Mesenchymal stem cell (in vitro differentiated cells and primary cell): ENCODE measurements at places on chromosomes 7 and 10.

DNA sequence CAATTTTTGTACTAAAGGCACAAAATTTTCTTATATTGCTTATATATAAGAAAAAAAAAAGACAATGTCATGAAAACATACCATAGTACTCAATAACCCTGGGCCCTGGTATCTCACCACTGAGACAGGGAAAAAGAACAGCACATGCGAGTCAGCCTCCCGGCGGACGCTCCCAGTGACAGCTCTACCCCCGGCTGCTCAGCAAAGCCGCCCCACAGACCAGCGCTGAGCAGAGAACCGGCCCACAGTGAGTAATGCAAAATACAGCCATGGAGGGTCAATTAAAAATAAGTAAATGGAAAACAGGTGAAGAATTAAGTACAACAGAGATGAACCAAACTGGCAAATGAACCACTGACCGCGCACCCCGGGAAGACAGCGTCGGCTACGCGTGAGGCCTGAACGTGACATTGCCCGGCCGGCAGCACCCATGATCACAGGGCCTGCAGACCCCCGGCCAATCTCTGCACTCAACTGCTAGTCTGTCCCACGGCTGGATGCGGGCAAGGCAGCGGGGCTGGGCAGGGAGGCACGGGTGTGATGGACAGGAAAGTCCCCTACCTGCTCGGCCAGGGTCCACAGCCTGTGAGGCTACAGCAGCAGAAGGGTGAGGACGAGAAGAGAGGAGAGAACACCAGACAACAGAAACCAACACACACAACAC is 175.9 kb downstream of the ZMYND11 start:
- peaks cover 48% of the 10 kb centered on the region for H3K36me3 ChIP-seq
- H3K4me1 ChIP-seq, result peaks cover 16% of the 10 kb centered on the region
- H3K27me3 ChIP-seq, result no peaks in the 10 kb centered on the region
- no peak for DNase-seq
- H3K4me3 ChIP-seq, result no peak overlapping the region

GRCh38 chr7:24715661-24716479 is 41.4 kb downstream of the GSDME start:
- no peak overlapping the region for H3K4me3 ChIP-seq
- H3K27me3 ChIP-seq, result no peaks in the 10 kb centered on the region
- peak; percentile 61 for DNase-seq
- H3K4me1 ChIP-seq, result peaks cover 13% of the 10 kb centered on the region
- H3K36me3 ChIP-seq, result peaks cover 58% of the 10 kb centered on the region

GRCh38 chr7:95509199-95509598 is 23.5 kb downstream of the ASB4 start:
- H3K27me3 ChIP-seq, result no peaks in the 10 kb centered on the region
- H3K4me3 ChIP-seq, result no peak overlapping the region
- no peak overlapping the region for H3K27ac ChIP-seq

GRCh38 chr7:50588937-50589336 is 23.7 kb upstream of the DDC start:
- no peak overlapping the region for H3K4me3 ChIP-seq
- H3K27me3 ChIP-seq, result no peaks in the 10 kb centered on the region
- no peak for DNase-seq
- H3K4me1 ChIP-seq, result peaks cover 17% of the 10 kb centered on the region

GRCh38 chr7:157318015-157318706 is 18.6 kb upstream of the DNAJB6 start:
- H3K27ac ChIP-seq, result no peak overlapping the region
- H3K36me3 ChIP-seq, result no peaks in the 10 kb centered on the region
- peaks cover 13% of the 10 kb centered on the region for H3K4me1 ChIP-seq
- no peak overlapping the region for H3K4me3 ChIP-seq

DNA sequence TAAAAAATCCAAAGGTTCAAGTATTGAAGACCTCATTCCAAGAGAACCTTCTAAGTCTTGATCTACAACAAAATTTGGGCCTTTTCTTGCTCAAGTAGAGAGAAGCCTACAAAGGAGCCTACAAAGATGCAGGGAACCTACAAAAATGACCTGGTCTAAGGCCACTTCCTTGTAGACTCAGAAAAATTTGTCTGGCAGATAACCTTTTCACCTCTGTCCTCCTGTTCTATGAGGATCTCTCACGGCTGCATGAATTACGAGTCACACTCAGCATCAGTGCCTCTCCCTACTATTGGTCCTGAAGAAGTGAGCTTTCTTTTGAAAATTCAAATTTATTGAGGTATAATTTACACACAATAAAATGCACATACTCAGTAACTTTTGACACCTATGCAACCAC is 29.3 kb downstream of the CCNJ start:
- DNase-seq, result no peak
- no peaks in the 10 kb centered on the region for H3K27me3 ChIP-seq
- H3K36me3 ChIP-seq, result no peaks in the 10 kb centered on the region
- no peak overlapping the region for H3K27ac ChIP-seq
- no peaks in the 10 kb centered on the region for H3K4me1 ChIP-seq
- H3K4me3 ChIP-seq, result no peak overlapping the region

DNA sequence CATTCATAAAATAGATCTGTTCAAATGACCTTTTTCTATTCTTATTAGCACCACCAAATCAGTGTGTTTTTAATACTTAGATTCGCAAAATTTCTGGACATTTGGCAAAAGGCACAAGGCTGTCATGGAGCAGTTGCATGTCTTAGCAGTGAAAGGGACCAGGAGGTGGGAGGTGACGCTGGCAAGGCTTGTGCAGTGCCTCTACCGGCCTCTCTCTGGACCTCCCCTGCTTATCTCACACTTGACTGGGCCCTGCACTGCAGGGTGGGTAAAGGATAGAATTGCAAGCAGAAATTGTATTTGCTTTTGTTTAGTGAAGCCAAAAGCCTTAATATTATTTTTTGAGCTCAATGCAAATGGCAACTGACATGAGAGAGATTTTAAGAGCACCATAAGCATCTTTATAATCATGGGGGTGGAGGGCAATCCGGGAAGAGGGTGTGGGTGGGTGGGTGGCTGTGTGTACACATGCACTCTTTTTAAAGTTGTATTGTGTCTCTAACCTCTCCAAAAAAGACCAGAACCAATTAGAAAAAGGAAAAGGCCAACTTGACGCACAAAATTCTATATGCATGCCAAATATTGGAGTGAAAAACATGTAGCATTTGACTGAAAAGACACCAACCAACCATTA is 106.3 kb downstream of the WNT2 start:
- H3K27me3 ChIP-seq, result no peaks in the 10 kb centered on the region
- H3K36me3 ChIP-seq, result peaks cover 18% of the 10 kb centered on the region
- DNase-seq, result no peak
- H3K4me3 ChIP-seq, result no peak overlapping the region

DNA sequence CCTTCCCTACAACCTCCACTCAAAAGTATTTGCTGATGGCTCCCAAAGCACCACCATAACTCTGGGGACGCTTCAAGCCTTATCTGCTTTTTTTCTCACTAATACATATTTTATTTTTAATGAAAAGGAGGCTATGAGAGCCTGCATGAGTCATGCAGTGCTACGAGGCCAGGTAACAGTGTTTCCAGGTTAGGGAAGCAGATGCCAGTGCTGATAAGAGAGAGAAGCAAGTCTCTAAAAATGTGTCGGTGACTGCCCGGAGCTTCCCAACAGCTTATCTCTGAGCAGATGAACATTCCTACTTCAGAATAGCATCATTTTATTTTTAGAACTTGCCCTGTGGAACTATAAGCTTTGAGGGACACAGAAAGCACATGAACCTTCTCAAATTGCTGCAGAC is 931.5 kb downstream of the CCSER2 start:
- H3K36me3 ChIP-seq, result no peaks in the 10 kb centered on the region
- H3K27me3 ChIP-seq, result no peaks in the 10 kb centered on the region
- DNase-seq, result no peak
- no peak overlapping the region for H3K4me3 ChIP-seq
- no peak overlapping the region for H3K27ac ChIP-seq

DNA sequence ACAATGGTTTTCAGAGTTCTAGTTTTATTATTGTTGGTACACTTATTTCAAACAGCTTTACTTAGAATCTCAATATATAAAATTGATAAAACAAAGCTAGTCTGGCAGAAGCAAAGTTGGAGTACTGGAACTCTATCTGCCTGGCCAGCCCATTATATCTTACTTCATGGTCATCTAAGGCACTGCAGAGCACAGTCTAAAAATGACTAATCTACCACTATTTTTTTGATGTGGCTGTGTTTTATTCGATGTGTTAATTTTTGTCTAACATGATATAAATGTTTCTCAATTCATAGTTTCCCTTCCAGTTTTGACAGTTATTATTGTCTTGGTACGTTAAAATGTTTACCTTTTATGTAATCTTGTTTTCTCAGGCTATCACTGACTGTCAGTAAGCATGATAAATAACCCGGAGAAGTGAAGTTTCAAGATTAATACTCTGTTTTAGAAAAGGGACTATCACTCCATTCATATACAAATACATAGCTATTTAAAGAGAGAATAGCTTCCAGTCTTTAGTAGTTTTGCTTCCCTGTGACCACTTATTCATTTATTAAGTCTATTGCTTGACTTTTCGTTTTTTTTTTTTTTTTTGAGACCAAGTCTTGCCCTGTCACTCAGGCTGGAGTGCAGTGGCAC is 60.6 kb upstream of the CSTF2T start:
- no peaks in the 10 kb centered on the region for H3K27me3 ChIP-seq
- H3K27ac ChIP-seq, result no peak overlapping the region

DNA sequence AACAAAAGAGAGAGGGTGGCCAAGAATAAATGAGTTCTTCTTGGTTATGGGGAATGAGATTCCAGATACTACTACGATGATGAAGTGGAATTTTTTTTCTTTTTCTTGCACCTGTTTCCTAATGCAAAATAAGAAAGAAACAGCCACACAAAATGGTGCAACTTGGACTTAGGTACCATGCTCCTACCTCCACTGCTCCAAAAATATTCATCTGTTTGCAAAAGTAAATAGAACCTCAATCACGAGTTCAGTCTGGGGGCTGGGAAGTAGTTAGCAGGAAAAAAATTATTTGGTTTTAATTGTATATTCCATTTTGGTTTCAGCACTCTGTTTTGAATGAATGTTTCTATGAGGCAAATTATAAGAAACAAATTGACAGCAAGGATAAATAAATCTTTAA is 73.5 kb downstream of the SLC25A13 start:
- H3K4me1 ChIP-seq, result no peaks in the 10 kb centered on the region
- no peak for DNase-seq
- no peak overlapping the region for H3K27ac ChIP-seq
- H3K4me3 ChIP-seq, result no peak overlapping the region
- H3K36me3 ChIP-seq, result no peaks in the 10 kb centered on the region

DNA sequence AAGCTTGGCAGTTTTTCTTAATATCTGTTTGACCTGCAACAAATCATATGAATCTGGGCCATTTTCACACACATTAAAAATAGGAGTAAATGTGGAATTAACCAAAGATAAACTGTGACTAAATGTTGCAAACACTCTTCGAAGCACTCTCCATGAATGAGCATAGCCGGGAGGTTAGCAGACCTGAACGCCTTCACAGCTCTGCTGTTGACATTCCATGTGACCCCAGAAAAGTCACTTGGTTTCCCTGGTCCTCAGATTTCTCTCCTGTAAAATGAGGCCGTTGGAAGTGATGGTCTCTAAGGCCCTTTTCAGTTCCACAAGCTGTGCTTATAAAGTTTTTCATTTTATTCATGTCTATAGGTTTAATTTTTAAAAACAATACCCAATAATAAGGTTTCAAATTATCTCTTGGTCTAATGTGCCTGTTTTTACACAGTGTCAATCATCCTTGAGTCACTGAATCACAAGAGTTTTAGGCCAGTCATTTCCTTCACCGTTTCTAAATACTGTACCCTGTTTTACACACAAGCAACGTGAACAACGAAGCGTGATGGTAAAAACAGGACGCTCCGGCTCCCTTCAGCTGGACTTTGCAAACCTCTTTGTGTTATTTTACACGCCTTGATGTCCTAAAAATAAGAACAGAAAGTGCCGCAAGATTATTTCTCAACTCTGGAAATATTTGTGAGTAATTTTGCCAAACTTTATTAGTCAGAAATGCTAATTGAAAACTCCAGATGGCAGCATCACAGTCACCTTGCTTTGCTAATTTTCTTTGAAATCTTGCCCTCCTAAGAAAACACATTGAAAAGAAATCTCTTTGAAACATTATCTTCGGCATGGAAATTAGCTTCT is 38.6 kb upstream of the MET start:
- H3K4me1 ChIP-seq, result peaks cover 6% of the 10 kb centered on the region
- H3K4me3 ChIP-seq, result no peak overlapping the region
- no peaks in the 10 kb centered on the region for H3K27me3 ChIP-seq
- H3K36me3 ChIP-seq, result no peaks in the 10 kb centered on the region
- peak; percentile 14 for DNase-seq

DNA sequence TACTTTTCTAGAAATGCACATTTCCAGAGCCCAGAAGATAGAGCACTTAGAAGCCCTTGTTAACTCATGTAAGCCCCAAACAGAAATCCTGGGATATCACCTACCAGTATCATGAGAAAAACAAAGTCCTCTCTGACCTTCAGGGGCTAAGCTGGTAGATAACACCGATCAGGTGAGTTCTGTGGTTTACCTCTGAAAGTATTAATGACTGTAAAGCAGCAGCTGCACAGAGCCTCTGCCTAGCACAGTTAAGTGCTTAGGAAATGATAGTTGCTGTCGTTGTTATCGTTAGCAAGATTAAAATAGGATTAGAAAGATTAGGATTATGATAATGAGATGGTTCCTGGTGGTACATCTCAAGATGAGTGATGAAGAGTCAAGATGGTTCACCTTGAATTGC is 64.9 kb downstream of the PLXNA4 start:
- no peak overlapping the region for H3K4me3 ChIP-seq
- H3K36me3 ChIP-seq, result peaks cover 20% of the 10 kb centered on the region
- no peak for DNase-seq
- no peak overlapping the region for H3K27ac ChIP-seq
- H3K27me3 ChIP-seq, result no peaks in the 10 kb centered on the region
- no peaks in the 10 kb centered on the region for H3K4me1 ChIP-seq
